Stimulated activated CD8-positive, alpha-beta memory T cell treated with anti-CD3 and anti-CD28 coated beads, Interleukin-7, amount 100 ng/mL, for 24 hours (primary cell): ENCODE measurements at places on chromosomes 2 and 18.
A peak's percentile ranks its signal among the peaks of the same experiment; 100 is the strongest.

GRCh38 chr18:12376034-12376753 lies 833 bp downstream of the AFG3L2 start:
- no peak for DNase-seq

- DNase-seq = no peak
These were observed 71.1 kb downstream of the PTH2R start for GRCh38 chr2:208477741-208478140.

DNA sequence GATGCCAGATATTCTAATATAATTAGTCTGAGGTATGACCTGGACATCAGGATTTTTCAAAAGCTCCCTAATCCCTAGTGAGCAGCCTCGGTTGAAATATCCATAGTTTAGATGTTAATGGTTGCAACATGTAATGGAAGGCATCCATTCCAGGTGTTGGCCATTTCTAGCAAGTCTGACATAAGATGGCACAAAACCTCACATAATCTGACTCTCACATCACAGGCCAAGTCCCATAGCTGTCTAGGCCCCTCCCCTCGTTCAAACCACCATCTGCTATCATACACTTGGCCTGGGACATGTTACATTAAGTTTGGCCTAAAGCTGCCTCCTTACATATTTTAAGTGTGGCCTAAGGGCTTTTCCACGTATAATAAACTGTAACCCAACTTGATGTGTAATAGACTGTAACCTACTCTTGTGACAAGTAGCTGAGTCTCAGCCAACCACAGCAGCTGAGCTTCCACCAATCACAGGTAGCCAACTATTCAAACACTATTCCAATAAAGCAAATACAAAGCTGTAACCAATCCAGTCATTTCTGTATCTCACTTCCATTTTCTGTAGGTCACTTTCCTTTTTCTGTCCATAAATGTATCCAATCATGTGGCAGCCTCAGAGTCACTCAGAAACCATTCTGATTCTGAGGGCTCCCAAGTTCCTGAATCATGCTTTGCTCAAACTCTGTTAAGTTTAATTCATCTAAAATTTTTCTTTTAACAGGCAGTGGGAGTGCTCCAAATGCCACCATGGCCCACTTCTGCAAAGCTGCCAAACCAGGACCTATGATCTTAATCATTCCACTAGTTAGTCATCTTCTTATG lies 59.4 kb downstream of the ADD2 start:
- no peak for DNase-seq

DNA sequence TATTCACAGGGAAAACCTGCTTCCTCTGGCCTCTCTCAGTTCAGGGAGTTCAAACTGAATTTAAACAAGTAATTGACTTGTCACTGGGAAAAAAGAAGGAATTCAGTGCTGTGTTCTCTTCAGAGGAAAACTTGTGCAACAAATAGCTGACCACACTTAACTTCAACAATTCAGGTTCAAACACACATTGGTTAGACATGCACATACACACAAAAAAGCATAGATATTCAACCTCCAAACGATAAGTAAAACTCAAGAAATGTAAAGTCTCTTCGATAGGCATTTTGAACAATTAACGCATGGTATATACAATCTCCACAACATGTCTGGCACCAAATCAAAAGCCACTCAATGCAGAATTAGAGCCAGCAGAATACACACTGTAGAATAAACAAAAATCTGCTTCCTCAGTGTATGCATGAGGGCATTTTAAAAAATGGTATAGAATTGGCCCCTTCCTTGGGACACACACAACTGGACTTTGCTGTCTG lies 269.0 kb downstream of the TCF4 start:
- no peak for DNase-seq

DNA sequence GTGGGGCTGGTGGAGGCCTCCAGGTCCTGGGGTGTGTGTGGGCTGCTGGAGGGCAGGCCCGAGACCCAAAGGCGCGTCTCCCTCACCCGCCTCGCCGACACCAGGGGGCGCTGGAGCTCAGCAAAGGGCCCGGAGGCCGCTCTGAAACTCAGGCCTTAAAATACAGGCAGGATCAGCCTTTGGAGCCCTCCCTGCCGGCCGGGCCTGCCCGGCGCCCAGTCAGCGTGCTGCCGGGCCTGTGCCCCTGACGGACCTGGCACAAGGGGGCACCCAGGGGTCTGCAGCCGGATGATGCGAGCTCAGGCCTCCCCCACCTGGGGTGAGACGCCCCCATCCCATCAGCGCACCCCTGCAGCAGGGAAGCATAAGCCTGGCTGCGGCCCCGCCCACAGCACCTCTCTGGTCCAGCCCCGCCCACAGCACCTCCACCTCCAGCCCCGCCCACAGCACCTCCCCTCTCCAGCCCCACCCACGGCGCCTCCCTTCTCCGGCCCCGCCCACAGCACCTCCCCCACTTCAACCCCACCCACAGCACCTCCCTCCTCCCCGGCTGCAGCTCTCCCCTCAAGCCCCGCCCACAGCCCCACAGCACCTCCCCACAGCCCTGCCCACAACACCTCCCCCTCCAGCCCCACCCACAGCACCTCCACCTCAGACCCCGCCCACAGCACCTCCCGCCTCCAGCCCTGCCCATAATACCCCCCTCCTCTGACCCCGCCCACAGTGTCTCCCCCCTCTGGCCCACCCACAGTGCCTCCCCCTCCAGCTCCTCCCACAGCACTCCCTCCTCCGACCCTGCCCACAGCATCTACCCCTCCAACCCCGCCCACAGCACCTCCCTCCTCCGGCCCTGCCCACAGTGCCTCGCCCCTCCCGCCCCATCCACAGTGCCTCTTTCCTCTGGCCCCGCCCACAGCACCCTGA lies 92.8 kb upstream of the OTOS start:
- DNase-seq = peak; percentile 47

GRCh38 chr2:226124548-226125011 lies 675.0 kb downstream of the IRS1 start:
- DNase-seq = no peak

- no peak for DNase-seq
These were observed 30.5 kb upstream of the NCKAP5 start for GRCh38 chr2:133598769-133599168.

GRCh38 chr2:241473399-241473798 lies 35.0 kb downstream of the STK25 start:
- DNase-seq = no peak

DNA sequence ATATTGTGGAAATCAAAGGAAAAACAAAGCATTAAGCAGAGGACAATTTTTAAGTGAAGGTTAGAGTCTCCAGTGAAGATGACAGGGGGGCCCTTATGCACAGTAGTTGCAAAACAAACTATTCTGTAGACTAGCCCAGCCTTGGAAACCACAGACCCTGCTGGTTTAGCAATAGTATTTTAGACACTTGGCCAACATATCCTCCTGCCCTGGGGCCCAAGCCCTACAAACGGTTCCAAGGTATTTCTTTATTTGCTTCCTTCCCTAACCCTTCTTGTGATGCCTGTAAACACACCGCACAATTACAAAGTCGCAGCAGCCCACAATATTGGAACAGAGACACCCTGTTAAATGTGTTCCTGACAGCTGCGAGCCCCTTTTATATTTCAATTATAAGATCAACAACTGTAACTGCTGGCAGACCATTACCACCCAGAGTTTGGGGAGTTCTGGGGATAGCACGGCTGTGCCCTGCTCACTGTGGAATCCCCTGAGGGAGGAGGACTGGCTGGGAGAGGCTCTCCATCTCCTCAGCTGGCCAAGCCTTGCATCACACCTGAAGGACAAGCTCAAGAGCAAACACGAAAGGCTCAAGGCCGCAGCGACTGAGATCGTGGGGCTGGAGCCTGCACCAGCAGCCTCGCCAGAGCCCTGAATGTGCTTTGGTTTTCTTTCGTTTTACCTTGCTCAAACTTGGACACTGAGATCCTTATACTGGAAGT lies 282.2 kb upstream of the ATP5MC3 start:
- DNase-seq = no peak

DNA sequence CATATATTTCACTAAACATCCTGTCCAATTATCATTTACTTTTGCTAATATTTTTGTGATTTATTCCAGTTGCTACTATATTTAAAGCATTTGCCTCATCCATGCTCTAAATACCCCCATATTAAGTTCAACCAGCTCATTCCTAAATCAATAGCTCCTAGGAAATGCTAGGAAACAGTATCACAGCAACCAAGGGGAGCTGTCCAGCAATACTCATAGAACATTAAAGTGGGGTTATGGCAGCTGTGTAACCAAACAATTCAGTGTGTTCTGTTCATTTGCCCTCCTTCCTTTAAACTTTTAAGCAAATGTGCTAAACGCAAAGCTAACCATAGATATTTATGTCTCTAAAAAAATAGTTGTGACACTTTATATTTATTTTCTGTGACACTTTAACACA lies 41.1 kb downstream of the ACVR1C start:
- DNase-seq = no peak

DNA sequence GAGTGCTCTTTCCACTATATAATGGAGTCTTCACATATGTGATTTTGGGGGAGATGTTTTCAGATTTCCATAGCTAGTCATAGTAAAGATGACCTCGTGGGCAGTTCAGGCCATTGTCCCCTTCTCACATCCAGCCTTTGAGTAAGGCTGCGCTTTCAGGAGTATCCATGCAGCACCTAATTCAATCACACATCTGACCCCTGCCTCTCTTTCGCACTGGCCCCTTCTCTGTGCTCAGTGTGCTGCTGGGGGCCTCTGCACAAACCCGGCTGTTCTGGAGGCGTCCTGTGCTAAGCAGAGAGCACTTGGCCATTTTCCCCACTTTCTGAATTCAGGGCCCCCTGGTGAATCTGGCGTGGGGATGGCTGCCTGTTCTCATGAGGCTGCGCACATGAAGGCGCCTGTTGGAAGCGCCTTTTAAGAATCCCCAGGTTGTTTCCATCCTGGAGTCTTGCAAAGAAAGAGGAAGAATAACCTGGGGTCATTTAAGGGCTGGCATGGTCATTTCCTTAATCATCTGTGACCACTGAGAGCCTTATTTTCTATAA lies 96.0 kb upstream of the ALPP start:
- DNase-seq = no peak

GRCh38 chr2:44942304-44943030 lies 965 bp downstream of the SIX3 start:
- DNase-seq = no peak
